ENCODE measurements at places on chromosomes 4 and X.

- DNase-seq, result no peak
Measured at GRCh38 chrX:16737024-16737423, 17.6 kb downstream of the SYAP1 start.

DNA sequence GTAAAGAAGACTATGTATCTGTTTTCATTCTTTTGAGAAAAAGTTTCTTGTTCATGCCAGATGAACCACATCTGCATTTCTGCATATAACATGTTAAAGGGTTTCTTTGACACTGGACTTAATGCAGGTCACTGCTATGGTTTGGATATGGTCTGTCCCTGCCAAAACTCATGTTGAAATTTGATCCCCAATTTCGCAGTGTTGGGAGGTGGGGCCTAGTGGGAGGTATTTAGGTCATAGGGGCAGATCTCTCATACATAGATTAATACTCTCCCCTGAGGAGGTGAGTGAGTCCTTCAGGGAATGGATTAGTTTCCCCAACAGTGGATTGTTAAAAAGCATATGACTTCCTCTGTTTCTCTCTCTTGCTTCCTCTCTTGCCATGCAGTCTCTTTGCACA, 45.9 kb upstream of the TMEM33 start:
- DNase-seq, result no peak

- DNase-seq, result no peak
Measured at GRCh38 chr4:17065821-17066220, 167.4 kb upstream of the LDB2 start.

DNA sequence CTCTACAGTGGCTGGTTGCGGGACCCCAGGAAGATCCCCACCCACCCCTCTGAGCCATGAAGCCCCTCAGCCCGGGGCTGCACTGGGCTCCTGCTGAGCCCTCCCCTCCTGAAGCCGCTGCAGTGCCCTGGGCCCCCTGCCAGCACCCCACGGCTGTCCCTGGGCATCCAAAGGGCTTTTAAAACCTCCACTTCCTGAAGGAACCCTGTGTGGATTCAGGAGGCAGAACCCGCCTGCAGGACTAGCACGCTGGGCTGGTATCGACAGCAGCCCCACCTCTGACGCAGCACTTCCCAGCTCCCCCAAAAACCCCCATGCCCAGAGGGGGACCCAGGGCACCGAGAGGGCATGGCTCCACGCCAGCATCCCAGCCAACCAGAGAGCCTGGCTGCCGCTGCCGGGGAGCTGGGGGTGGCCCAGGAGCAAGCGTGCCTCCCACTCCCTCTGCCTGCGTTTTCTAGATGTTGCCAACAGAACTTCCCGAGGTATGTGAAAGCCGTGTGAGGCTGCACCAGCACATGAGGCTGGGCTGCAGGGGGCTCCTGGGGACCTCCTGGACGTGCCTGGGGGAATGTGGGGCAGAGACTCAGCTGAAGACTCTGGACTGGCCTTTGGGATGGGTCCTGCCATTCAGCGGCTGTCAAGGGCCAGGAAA, 6.3 kb downstream of the MXD4 start:
- DNase-seq, result no peak

DNA sequence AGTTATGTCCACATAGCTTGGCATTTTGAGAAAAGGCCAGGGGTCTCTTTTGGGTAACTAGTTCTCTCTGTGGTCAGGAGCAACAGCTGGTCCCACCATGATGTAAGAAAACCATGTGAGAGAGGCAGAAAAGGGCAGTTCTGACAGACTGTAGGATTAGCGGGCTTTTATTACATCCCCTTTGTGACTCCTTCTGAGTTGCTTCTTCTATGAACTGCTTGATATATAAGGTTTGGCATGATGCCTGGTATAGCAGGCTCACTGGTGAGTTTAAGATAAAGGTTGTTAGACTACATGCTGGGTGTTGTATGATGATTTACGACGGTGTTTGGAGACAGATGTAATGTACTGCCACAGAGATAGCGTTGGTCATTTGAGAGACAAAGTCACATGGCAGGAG, 2308.1 kb upstream of the AGA start:
- no peak for DNase-seq

GRCh38 chr4:23819041-23819511, 70.8 kb downstream of the PPARGC1A start:
- no peak for DNase-seq

DNA sequence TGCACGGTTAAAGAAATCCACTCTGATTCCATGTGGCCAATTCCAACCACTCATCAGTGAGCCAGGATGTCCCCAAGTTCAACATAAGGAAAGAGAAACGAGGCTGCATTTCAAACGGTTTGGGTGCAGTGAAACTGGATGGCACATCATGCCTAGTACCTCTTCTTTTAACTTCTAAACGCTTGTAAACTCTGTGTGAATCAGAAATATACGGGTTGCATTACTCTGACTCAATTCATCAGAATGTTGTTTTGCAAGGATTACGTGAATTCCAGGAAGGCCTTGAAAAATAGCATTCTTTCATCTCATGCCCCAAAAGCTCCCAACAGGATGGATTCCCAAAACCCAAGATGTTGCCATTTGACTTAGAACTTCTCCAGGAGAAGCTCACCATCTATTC, 270.4 kb downstream of the LDB2 start:
- DNase-seq, result peak; percentile 85

DNA sequence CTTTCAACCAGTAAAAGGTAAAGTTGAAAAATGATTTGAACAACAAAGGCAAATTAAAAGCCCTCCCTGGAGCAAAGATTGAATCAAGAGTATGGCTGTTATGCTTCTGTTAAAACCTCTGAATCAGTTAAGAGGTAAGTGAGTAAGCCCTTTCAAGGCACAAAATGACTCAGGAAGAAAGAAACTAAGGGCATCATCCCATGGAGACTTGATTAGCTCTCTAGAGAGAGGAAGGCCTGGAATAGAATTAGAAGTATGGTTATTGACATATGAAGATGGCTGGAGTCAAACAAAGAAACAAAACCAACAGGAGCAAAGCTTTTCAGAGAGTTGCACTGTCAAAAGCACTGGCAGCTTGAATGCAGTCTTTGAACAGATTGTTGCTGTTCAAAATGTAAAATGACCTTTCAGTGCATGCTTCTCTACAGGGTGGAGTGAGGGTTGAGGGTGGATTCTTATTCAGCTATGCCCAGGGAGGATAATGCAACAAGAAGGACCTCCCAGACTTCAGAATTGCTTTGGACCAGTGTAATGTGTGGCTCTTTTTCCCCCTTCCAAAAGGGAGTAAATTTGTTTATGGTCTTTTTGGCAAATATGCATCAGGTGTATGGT, 365.5 kb downstream of the GBA3 start:
- DNase-seq, result no peak

GRCh38 chrX:72348247-72348979, 42.7 kb upstream of the CITED1 start:
- no peak for DNase-seq

- DNase-seq, result no peak
Measured at GRCh38 chr4:96599752-96600151, 759.9 kb downstream of the PDHA2 start.

DNA sequence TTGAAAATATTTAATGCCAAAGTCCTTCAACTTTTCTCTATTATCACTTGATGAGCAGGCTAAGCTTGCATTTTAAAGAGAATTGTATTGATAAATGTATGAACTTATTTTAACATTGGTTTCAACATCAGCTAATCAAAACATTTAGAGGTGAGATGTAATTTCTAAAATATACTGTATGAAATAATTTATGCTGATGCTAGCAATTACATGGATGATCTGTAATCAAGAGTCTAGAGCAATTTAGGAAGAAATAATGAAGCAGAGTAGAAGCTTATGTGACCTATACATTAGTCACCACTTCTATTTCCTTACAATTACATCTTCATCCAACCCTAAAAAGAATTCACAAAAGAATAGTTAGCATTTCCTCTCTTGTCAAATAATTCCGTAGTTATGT, 226.8 kb downstream of the KLHL4 start:
- no peak for DNase-seq

GRCh38 chrX:136029766-136030165, 44.5 kb downstream of the SLC9A6 start:
- DNase-seq, result no peak

DNA sequence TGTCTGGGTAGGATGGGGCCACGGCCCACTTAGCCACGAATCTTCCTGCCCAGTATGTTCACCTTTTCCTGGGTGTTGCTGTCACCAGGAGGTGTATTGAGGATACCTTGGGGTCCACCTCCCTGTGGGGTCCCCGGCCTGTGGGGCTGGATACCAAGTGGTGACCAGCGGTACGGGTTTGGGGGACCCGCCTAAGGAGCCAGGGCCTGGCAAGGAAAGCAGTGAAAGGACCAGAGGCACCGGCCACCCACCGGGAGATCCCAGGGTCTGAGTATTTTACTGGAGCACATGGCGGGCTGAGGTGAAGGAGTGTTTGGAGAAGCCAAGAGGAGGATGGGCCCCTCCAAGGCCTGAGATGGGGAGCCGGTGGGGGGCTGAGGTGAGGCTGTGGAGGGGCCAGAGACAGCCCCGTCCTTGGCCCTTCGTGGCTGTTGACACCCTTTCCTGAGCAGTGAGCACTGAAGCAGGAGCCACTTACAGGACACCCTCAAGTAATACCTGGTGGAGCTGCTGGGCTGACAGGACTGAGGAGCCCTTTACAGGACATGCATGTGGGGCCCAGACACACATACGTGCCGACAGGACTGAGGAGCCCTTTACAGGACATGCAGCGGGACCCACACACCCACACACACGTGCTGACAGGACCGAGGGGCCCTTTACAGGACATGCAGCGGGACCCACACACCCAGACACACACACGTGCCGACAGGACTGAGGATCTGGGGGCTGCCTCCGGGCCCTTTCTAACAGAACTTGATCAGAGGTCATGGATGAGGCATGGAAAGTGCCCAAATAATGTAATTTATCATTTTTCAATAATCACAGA, 38.4 kb downstream of the TMEM271 start:
- DNase-seq, result no peak

DNA sequence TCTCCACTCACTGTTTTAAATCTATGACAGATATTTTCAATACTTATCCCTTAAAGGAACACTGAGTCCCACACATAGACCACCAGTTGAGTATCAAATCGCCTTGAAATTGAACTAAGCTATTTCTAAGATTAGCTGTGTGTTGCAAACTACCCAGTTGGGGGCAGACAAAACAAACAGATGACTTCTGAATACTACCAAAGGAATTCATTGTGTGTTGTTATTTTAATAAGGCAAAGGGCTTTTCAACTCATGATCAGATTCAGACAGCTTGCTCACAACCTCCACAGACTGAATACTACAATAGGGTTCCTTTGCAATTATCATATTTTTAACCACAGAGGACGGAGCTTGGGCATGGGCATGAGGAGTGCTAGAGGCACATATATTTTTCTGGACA, 283.0 kb upstream of the GPC4 start:
- DNase-seq, result peak; percentile 9

- DNase-seq, result no peak
Measured at GRCh38 chr4:25190407-25190806, 30.2 kb upstream of the SEPSECS start.

GRCh38 chr4:184376126-184376838, 98.1 kb downstream of the IRF2 start:
- no peak for DNase-seq

GRCh38 chrX:17154001-17154400, 207.5 kb downstream of the REPS2 start:
- peak; percentile 43 for DNase-seq

DNA sequence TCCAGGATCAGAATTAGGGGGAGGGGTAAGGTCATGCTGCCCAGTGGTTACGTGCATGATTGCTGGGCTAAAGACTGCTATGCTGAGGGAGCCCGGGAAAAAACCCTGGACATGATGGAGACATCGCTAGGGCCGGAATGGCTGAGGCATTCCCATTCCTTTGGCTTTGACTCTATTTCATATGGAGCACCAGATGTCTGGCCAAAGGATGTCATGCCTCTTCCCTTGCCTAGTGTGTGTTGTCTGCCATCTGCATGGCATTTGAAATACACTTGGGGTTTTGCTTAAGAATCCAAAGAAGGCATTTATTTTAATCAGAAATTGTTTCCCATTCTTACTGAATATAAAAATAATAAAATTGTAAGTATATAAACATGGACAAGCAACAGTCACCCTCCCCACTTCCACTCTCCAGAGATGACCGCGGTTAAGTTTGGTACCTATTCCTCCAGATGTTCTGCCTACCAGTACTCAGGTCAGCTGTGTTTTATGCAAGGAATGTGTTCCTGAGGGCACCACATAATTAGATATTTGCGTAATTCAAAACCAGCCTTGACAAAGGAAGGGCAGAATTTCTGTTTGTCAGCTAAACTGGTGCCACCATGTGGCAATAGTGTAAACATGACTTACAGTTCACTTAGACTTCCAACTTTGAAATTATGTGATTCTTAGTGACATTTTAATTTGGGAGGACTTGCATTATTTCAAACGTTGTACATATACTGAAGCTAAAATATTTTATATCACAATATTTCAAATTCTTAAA, 105.9 kb downstream of the CT47B1 start:
- DNase-seq, result peak; percentile 32

GRCh38 chrX:55028040-55028439, 2.7 kb downstream of the ALAS2 start:
- DNase-seq, result no peak

DNA sequence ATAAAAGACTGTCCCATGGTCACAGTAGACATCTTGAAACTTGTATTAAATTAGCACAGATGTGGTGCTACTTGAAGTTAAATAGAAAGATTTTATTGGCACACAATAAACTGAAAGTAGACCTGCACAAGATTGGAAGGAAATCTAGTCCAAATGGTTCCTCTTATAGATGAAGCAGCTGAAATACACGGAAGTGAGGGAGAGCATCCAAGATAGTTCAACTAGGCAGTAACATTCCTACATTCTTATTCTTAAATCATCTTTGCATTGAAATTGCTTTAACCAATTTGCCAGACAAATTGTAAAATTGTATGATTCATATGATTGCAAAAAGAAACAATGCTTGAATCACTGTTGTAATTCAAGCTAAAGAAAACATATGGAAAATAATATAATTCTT, 87.6 kb upstream of the VCX3B start:
- DNase-seq, result no peak

- peak; percentile 22 for DNase-seq
Measured at GRCh38 chr4:6749340-6750171, 33.0 kb upstream of the KIAA0232 start.

- no peak for DNase-seq
Measured at GRCh38 chr4:145315811-145316225, 135.4 kb upstream of the OTUD4 start.

GRCh38 chrX:118475903-118476302, 19.7 kb upstream of the DOCK11 start:
- no peak for DNase-seq

DNA sequence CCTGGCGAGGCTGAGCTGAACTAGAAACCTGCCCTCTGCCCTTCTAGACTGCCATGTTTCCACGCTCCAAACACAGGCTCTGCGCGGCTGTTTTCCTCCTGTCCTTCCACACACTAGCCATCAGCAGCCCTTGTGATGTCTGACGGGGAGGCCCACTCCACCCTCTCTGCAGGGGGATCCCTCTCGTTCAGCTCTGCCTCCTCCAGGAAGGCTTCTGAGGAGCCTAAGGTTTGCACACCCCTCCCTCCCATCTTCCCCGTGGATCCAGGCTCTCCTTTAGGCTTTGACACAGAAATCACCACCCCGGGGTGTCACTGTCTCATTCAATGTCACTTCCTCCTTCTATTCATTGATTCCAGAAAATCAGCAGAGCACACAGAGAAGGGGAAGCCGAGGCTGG, 38.6 kb upstream of the CRMP1 start:
- no peak for DNase-seq

GRCh38 chrX:24150898-24151297, 1.4 kb downstream of the ZFX start:
- no peak for DNase-seq

All from stromal cell of bone marrow (primary cell).